ENCODE measurements at places on chromosomes 2 and 18.

DNA sequence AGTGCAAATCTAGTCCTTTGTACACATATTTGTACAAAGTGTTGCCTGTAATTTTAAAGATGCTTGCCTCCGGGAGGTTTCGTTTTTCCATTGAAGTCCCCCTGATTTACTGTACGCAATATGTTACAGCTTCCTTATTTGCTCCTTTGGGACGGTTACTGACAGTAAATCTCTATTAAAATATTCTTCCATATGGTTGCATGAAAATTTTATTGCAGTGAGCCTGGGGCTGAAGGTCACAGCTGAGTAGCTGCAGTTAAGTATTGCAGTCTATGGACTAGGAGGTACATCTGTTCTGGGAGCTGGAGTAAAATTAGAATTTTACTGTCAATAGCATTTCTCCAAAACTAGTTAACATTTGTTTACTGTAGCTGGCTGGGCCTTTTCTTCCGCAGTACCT, 119.2 kb downstream of the ETAA1 start:
- no peak for DNase-seq

DNA sequence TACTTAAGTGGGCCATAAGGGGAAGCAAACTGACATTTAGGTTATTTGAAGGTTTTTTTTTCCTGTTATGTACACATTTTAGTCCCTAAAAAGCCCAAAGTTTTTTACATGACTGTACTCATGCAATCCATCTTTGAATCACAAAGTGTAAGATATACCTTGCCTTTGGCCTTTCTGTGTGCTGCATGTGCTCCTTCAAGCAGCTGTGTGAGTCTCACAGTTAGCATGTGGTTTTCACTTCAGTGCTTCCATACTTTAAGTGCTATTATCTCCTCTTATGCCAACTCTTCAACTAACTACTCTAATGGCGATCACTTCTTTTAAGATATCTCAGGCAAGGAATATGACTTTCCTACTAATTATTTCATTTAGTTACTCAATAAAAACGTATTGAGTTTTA, 597.1 kb upstream of the ACVR2A start:
- DNase-seq = no peak

DNA sequence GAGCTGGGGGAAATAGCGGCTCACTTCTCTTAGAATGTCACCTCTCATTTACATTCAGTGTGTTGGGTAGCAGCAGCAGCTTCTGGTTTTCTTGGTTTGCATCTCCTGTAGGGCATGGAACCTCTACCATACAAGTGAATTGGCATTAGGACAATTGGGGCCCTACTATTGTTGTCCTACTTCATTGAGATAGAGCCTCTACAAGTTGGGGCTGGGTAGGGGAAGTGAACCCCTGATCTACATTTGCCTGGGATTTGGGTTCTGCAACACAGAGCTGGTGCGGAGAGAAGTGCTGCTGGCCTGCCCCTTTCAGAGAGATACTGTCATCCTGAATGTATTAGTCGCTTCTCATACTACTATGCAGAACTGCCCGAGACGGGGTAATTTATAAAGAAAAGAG, 391.6 kb upstream of the HS6ST1 start:
- no peak for DNase-seq

DNA sequence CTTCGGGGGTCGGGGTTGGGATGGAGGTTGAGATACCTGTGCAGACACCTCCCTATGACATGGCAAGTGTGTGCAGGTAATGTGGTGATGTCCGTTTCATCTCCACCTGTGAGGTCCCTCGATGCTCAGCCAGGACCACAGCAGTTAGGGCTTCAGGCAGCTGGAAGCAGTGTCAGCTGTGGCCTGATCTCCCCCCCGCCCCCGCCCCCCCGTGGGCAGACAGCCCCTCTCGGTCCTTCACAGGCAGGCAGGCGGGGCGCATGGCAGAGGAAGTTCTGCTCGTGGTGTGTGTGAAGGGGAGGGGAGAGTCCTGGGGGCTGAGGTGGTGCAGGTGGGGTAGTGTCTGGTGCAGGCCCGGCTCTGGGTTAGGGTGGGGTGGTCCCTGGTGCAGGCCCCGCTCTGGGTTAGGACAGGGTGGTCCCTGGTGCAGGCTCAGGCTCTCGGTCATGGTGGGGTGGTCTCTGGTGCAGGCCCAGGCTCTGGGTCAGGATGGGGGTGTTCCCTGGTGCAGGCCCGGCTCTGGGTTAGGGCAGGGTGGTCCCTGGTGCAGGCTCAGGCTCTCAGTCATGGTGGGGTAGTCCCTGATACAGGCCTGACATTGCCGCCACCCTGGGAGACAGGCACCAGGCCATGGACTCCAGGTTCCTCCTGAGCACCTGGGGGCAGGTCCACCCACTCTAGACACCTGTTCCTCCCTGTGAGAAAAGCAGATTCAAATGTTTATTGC, 94.3 kb downstream of the NFATC1 start:
- no peak for DNase-seq

GRCh38 chr2:127107622-127107999, 657 bp upstream of the BIN1 start:
- DNase-seq = no peak

DNA sequence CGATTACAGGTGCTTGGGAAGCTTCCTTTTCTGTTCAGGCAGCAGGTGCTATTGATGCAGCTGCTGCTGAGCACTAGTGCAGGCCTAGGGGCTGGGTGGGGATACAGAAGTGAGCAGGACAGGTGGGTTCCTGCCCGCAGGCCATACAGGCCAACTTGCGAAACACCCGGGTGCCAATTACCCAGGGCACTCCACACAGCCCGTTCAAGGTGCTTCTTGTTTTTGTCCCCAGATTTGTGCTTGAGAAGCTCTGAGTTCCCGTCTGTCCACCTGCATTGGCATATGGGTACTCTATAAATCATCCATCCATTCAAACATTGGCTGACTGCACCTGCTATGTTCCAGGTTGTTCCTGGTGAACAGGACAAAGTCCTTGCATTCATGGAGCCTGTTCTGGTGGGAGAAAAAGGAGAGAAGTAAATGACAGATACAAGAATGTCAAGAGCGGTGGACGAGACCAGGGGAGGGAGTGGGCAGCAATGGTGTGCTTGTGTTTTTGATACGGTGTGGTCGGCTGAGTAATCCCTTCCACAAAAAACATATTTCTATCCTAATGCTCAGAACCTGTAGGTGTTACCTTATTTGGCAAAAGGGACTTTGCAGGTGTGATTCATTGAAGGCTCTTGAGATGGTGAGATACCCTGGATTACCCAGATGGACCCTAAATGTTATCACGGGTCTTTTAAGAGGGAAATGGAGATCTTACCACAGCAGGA, 31.4 kb downstream of the SH3BP4 start:
- DNase-seq = no peak

GRCh38 chr2:37614061-37614738, 57.2 kb downstream of the CDC42EP3 start:
- DNase-seq = no peak

Data from mesothelial cell of epicardium (in vitro differentiated cells).